Jurkat, Clone E6-1 (cell line): ENCODE measurements at places on chromosomes 2 and 18.

GRCh38 chr2:7373156-7373555 lies 455.9 kb downstream of the RNF144A start:
- DNase-seq, result no peak

- DNase-seq, result no peak
Measured at GRCh38 chr2:64837925-64838641, 151.1 kb upstream of the SLC1A4 start.

- no peak for DNase-seq
Measured at GRCh38 chr2:143088388-143088787, 40.8 kb upstream of the ARHGAP15 start.

DNA sequence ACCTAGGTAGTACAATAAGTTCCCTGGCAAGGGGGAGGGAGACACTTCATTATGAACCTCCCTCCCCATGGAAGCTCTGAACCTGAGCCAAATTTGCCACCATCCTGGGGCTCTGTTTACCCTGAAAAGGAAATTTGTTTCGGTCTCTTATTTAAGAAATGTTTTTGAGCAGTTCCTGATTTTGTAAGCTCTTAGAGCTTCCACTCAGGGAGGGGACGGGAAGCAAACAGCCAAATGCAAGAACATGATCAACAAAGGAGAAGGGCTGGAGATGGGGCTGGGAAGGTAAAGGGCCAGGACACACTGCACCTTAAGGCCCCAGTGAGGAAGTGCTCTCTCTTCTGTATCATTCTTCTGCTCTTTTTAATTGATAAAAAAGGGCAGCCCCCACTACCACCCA lies 117.9 kb downstream of the NRP2 start:
- DNase-seq, result no peak

DNA sequence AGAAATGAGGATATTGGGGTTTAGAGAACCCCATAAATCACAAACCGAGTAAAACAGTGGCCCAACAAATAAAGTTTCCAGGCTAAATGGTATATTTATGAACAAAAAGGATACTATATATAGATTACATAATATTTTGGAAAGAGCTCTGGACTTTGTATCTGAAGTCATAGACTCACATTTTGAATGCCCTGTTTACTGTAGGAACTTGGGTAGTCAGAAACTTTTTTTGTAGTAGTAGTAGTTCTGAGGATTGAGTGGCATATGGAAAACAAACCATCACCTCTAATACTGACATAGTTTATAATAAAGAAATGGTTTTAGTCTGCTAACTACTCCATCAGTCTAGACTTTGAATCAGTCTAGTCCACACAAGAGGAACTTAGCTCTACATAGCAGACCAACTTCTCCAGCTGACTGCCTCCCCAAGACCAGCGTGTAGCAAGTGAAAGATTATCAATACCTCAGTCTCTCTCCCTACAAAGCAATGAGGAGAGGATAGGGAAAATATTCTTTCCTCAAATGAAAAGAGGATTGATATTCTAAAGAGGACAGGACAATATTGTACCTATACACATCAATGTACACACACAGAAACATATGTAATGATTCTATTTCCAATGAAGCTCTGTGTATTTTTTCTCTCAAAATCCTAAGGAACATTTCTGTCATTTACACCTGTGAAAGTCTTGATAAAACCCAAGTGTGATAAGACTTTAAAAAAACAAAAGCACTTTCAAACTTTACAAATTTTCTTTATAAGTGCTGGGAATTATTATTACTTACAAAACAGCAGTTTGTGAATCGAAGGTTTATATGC lies 184.9 kb upstream of the MAP2 start:
- no peak for DNase-seq

DNA sequence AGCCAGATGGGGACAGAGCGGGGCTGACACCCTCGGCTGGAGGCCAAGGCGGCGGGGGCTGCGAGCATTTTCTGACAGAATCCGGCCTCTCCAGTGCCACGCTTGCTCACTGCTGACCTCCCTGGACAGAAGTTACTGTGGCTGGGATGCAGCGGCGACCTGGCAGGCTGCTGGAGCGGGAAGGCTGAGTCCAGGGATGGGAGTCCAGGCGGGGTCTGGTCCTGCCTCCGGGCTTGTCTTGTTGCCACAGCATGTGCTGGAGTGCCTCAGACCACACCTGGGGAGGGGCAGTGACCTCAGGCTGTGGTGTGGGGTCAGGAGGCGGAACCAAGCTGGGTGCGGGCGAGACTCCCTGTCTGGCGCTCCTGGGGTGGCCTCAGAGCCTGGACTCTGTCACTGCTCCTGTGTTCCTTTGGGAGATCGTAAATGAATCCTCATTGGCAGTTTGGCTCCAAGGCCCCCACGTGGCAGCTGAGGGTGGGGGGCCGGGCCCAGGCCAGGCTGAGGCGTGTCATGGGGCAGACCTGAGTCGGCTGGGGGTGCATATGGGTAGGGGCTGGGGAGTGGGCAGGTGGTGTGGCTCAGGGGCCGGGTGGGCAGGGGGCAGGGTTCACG lies 5.5 kb downstream of the BOK start:
- no peak for DNase-seq

- DNase-seq, result peak; percentile 98
Measured at GRCh38 chr2:241443486-241444223, 64.7 kb downstream of the STK25 start.
